ENCODE measurements at places on chromosomes 16 and 17.

DNA sequence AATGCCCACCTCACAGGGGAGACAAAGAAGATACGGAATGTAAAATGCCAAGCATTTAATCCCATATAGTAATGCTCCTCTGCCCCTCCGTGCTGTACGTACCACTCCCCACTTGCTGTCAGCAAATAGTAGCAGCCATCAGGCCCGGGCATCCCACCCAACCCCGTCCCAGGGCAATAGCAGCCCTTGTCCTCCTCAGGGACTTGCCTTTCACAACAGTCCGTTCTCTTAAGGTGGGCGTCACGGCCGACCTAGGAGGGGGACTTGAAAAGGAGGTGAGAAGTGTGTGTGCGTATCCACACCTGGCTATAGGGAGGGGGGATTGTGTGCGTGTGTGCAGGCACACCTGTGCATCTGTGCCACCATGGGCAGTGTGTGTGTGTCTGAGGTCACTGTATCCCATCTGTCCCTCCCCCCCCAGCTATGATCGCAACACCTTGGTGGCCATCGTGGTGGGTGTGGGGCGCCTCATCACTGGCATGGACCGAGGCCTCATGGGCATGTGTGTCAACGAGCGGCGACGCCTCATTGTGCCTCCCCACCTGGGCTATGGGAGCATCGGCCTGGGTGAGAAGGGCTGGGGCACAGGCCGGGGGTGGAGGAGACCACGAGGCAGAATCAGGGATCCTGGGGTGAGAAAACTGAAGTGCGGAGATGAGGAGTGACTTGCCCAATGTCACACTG is 4.0 kb downstream of the FKBP10 start:
- DNase-seq: no peak

DNA sequence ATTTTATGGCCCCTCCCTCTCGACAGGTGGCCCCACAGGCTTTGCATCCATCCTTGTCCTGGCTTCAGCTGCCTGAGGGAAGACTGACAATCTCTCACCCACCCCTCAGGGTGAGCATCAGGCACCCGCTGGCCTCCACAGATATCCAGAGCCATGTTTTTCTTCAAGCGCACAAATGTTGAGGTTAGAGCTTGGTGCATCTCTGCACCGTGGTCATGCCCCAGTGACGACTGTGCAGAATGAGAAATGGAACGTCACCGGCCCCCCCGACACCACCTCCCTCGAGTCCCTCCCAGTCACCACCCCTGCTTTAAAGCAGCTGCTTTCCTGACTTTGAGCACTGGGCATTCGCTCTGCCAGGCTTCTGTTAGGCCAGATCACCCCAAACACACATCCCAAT is 19.8 kb upstream of the TIMP2 start:
- no peak for DNase-seq

- no peak for DNase-seq
Measured at GRCh38 chr17:5638596-5638995, 54.3 kb upstream of the NLRP1 start.

DNA sequence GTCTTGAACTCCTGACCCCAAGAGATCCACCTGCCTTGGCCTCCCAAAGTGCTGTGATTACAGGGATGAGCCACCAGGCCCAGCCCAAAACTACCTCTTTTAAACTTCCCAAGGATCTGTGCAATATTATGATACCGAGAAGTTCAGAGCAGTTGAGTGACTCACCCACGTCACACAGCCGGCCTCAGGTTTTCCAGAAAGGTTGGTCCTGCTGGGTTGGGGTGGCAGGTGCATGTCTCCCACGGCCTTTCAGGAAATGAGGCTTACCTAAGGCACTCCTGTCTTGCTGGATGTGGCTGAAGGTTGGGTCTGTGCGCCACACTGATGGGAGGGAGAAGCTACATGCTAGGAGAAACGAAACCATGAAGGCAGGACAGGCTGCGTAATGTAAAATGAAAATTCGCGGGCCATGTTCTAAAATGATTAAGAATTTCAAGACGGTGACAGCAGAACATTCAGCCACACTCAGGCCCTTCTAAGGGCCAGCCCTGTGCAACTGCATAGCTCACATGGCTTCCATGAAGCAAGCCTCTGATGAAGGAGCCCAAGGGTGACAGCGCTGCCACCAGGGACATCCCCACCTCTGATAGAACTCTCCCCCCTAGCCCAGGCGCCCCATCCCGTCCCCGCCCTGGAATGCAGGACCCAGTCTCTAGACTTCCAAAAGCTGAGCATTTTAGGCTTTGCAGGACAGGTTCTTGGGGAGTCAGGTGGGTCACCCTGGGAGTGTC is 6.6 kb upstream of the GLIS2 start:
- DNase-seq: no peak

- DNase-seq: no peak
Measured at GRCh38 chr16:20918486-20919239, 18.1 kb downstream of the LYRM1 start.

DNA sequence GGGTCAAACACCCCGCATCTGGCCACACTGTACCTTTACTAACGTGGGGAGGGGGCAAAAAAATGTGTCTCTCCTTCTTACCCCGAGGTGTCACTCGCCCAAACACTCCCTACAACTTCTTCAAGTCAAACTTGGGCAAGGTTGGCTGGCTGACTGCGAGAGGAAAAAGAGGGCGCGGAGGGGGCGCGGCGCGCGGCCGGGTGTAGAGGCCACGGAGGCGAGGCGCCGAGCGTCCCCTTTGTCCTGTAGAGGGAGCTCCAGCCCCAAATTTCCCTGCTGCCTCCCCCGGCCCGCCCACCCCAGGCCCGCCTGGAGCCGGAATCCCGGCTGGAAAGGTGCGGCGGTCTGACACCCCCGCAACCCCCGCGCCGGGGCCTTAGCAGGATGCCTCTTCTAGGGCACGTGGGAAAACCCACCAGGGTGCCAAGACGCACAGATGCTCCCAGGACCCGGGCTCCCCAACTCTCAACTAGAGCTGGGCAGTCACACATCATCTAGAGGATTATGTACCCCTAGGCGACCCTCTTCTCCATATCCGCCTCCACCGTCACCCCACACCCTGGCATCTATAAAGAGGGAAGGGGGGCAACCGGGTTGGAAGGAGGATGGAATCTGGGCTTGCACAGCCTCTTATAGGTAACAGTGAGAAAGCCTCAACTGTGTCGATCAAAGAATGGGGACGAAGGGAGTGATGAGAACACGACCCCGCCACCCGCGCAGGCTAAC is 4.2 kb downstream of the IRX3 start:
- DNase-seq: peak; percentile 48

DNA sequence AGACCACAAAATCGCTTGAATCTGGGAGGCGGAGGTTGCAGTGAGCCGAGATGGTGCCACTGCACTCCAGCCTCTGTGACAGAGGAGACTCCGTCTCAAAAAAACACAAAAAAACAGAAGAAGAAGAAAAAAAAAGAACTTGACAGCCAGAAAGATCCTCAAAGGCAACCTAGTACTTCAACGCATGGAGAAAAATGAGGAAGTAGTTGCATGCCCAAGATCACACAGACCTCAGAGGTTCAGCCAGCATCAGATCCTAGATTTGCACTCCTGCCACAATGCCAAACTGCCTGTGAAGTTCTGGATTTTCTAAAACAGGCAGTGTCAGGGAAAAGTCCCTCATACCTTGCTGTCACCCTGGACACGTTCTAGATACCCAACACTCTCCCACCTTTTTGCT is 1.5 kb downstream of the ATPAF2 start:
- DNase-seq: no peak

Measured in posterior cingulate gyrus (tissue), 11 donors.